ENCODE measurements at places on chromosomes 16 and 17. TPM values are rescaled to one million over a fixed set of nuclear protein-coding genes. Genes with fewer than 3 reads are reported as not detected.

DNA sequence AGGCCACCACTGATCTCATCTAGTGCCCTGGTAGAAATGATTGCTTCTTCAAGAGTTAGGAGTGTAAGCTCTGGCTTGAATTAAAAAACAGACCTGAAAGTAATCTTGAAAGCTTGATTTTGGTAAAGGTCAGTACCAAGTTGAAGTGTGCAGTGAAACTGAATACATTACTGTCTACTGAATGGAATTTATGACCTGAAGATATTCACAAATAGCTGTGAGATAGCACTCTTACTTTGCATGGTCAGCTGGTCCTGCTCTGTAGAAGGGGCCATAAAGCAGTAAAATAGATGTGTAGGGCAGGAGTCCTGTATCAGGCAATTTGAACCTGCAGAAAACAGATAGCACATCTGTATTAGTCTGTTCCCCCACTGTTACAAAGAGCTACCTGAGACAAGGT lies 78.6 kb downstream of the MYH13 start:
- no peaks in the 10 kb centered on the region for H3K36me3 ChIP-seq
- no peak overlapping the region for H3K27ac ChIP-seq
- H3K4me3 ChIP-seq = no peak overlapping the region
- no peaks in the 10 kb centered on the region for H3K4me1 ChIP-seq
- H3K27me3 ChIP-seq = no peaks in the 10 kb centered on the region
- no peak for DNase-seq

DNA sequence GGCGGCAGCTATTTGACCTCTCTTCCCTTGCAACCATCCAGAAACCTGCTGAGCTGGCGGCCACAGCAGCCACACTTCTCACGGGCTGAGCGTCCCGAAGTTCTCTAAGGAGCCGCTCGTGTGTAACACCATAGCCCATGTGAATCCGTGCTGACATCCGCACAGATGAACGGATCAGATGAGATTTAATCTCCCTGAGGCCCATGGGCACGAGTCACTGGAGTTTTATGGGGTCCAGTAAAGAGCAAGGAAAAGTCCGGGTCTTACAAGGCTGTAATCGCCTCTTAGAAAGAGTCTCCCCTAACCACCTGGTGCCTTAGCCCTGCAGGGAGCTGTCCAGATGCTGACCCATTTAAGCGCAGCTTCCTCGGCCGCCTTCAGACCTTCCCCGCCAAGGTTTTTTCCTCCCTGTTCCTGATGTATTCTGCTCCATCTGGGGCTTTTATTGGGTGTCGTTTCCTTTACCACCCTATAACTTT lies 5.5 kb upstream of the CACNG5 start:
- DNase-seq = no peak
- H3K36me3 ChIP-seq = no peaks in the 10 kb centered on the region
- peaks cover 3% of the 10 kb centered on the region for H3K4me1 ChIP-seq
- H3K27ac ChIP-seq = no peak overlapping the region
- H3K27me3 ChIP-seq = no peaks in the 10 kb centered on the region
- no peak overlapping the region for H3K4me3 ChIP-seq

DNA sequence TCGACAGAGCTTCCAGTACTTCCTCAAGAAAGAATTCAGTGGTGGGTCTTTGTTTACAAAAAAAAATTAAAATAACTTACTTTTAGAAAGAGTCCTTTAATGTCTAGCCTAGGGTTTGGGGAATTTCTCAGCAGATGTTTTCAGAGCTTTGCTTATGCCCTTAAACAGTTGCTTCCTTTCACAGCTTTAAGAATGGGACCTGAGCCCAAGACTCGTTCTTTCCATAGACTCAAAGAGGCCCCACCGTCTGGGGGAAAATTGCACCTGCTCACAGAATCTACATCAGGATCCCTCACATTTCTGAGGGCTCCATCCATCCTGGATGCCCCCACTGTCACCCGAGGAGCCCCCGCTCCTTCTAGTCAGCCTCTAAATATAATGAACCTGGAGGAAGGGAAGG lies 60.0 kb downstream of the RGS9 start:
- H3K4me1 ChIP-seq = no peaks in the 10 kb centered on the region
- H3K4me3 ChIP-seq = no peak overlapping the region
- H3K27ac ChIP-seq = no peak overlapping the region
- no peak for DNase-seq
- H3K36me3 ChIP-seq = no peaks in the 10 kb centered on the region

DNA sequence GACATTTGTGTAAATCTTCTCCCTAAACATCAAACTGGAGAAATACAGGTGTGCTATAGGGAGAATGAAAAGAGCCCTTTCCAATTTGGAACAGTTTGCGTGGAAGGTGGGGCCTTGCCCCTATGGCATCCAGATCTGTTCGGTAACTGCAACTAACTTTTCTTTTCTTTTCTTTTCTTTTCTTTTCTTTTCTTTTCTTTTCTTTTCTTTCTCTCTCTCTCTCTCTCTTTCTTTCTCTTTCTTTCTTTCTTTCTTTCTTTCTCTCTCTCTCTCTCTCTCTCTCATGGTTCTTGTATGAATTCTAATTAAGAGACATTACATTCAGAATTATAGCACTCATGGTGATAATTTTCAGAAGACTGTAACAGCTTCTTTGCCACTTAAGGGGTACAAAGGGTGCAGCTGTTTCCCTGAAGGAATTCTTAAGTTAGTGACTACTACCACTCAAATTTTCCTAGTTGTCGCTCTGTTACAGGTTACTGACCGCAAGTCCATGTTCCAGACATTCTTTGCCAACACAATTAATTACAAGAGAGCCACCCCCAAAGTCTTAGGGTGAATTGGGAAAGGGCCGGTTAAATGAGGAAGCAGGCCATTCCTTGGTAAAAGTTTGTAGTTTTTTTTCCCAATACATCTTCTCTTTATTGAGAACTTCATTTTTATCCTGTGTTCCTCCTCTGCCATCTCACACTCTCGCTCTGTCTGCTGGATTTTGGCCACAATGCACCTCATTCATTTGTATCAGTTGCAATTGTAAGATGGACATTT lies 69.8 kb downstream of the KSR1 start:
- no peak for DNase-seq
- no peaks in the 10 kb centered on the region for H3K27me3 ChIP-seq
- H3K4me1 ChIP-seq = peaks cover 4% of the 10 kb centered on the region
- no peaks in the 10 kb centered on the region for H3K36me3 ChIP-seq
- no peak overlapping the region for H3K4me3 ChIP-seq

- peak; percentile 22 for DNase-seq
- peaks cover 3% of the 10 kb centered on the region for H3K4me1 ChIP-seq
- H3K27ac ChIP-seq = no peak overlapping the region
- H3K4me3 ChIP-seq = no peak overlapping the region
- H3K27me3 ChIP-seq = no peaks in the 10 kb centered on the region
- no peaks in the 10 kb centered on the region for H3K36me3 ChIP-seq
Observed at GRCh38 chr17:35315283-35315682, 58.1 kb downstream of the SLFN11 start.

GRCh38 chr17:41505809-41506767 lies 676 bp upstream of the KRT13 start:
- H3K36me3 ChIP-seq = no peaks in the 10 kb centered on the region
- no peak for DNase-seq
- no peak overlapping the region for H3K4me3 ChIP-seq
- H3K27me3 ChIP-seq = no peaks in the 10 kb centered on the region

The DLX3 gene
- 0.30 TPM for total RNA-seq
